Anterior cingulate cortex (tissue), 58 donors: ENCODE measurements at places on chromosomes 6 and 20.

DNA sequence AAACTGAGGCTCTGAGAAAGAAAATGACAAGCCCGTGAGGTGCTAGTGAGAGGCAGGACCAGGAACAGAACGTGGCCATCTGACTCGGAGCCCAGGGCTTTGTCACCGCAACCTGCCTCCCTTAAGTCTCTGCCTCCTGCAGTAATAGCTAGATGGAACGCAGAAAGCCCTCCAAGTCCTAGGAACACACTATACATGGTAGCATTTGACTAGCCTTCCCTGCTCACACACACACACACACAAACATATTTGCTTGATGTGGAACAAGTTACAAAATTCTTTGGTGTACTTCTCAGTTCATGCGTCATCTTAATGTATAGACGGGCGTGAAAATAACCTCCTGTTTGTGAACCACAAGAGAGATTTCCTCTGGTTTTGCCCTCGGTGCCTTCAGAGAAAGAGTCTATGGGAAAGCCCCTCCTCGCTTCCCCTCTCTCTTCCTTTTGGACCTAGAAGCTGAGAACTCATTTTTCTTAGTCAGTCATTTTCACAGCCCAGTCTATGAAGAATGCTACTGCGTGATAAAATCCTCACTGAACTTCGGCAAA lies 38.8 kb downstream of the C6orf52 start:
- no peak for DNase-seq

GRCh38 chr20:36266189-36266588 lies 29.9 kb downstream of the AAR2 start:
- no peak for DNase-seq

- DNase-seq: no peak
Measured at GRCh38 chr6:105993341-105994117, 92.6 kb upstream of the PRDM1 start.

- DNase-seq: no peak
Measured at GRCh38 chr6:39282774-39283173, 31.4 kb downstream of the KCNK17 start.

- DNase-seq: no peak
Measured at GRCh38 chr6:16055852-16056251, 73.0 kb upstream of the MYLIP start.

DNA sequence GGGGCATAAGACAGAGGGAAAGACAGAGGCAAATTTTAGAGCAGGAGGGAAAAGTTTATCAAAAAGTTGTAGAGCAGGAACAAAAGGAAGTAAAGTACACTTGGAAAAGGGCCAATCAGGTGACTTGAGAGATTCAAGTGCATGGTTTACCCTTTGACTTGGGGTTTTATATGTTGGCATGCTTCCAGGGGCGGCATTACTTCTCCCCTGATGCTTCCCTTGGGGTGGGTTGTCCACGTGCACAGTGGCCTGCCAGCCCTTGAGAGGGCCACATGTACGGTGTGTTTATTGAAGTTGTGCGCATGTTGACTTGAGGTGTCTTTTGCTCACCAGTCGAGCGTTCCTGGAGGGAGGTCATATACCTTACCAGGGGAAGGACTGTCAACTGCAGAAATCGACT lies 259.5 kb upstream of the JARID2 start:
- DNase-seq: no peak

DNA sequence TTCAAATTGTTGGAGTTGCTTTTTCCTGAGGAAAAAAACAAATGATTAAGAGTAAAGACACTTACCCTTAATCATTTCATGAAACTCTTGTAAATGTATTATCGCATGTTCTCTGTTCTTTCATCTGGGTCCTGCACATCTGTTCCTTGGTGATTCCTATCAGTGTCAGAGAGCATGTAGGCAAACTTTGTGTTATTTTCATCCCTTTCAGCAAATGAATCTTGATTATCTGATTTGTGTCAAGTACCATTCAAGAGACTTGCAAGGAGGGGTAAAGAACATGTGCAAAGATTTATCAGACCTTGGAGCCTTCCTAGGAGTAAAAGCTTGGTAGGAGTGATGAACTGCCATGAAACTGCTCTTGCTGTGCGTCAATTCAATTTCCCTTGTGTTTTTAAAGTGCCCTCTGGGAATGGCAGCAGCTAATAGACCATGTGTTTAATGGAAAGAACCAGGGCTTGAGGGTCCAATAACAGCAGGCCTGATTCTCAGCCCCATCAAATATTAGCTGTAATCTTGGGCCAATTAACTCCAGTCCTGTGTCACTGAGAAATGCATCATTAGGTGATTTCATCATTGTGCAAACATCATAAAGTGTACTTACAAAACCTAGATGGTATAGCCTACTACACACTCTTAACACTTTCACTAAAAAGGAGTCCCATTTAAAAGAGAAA lies 118.9 kb upstream of the CEP85L start:
- no peak for DNase-seq

GRCh38 chr6:41558033-41558807 lies 12.0 kb downstream of the FOXP4 start:
- DNase-seq: no peak

DNA sequence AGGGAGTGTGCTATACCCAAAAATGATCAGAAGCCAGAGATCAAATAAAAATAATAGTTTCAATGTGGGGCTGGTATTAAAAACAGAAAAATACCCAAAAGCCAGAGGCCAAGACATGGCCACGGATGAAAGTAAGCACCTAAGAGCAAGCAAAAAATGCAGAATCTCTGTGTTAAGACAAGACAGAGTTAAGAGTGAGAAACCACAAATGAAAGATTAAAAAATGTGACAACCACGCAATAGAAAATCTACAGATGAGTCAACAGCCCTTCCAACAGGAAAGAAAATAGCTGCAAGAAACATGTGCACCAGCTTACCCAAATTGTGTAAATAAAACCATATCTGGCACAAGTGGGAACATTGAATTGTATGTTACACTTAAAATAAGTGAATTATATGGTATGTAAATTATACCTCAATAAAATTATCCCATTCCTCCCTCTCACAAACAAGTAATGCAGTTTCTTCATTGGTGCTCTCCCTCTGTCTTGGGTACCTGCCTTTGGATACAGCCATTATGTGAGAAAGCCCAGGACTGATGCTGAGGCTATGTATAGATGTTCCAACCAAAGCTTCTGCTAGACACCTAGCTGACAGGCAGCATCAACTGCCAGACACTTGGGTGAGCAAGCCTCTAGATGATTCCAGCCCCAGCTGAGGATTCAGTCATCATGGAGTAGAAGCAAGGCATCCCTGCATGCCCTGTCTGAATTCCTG lies 55.3 kb upstream of the UFL1 start:
- no peak for DNase-seq

- peak; percentile 36 for DNase-seq
Measured at GRCh38 chr20:63370618-63371187, 9.6 kb upstream of the CHRNA4 start.

- DNase-seq: no peak
Measured at GRCh38 chr6:8492536-8493133, 57.3 kb upstream of the SLC35B3 start.

DNA sequence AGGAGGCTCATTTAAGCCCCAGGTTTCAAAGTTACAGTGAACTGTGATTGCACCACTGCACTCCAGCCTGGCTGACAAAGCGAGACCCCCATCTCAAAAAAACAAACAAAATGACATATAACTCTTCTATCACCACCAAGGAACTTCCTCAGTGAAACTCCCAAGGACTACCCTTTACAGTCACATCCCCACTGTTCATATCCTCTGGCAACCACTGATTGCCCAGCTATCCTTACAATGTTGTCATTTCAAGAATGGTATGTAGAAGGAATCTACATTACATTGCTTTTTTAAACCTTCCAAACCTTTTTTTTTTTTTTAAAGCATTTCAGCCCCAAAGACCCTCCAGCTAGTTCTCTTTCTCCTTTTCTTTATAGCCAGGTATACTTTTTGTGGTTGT lies 123.1 kb upstream of the CARMIL1 start:
- no peak for DNase-seq

- no peak for DNase-seq
Measured at GRCh38 chr6:168020242-168020641, 22.8 kb downstream of the KIF25 start.

- no peak for DNase-seq
Measured at GRCh38 chr6:97293198-97293696, 10.2 kb upstream of the MMS22L start.

DNA sequence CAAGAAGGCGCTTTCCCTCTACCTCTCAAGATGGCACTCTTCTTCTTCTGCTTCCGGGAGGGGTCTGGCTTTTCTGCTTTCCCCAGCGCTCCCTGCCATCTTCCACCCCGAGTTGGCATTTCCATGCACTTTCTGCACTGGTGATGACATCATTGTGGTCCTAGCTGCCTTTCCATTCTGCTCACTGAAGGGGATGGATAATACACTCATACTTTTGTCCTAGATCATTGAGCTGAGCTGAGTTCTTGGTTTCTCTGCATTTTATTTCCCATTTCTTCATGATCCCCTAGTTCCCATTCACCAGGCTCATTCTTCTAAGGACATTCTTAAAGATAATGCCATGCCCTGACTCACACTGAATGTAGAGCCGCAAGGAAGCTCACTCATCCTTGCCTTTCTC lies 96.7 kb downstream of the EDN1 start:
- no peak for DNase-seq

DNA sequence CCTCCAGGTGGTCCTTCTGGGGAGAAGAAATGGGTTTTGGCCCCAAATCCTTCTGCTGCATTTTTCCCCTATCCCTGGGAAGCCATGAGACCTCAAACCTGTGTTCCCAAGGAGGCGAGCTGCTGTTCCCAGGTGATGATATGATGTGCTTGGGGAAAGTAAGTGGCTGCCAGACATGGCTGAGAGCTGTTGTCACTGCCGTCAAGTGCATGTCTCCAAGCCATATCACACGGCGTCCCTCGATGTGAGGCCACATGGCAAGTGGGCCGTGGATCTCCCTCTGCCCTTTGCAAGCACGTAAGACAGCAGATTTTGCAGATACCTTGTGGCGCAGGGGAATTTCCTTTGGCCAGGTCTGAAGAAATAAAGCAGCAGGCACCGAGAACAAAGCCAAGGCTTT lies 103.7 kb upstream of the CD93 start:
- no peak for DNase-seq
